Activated gamma-delta T cell treated with anti-CD3 and anti-CD28 coated beads, Interleukin-2, amount 50 U/mL, for 16 hours (primary cell): ENCODE measurements at places on chromosomes 2 and 18.

- DNase-seq: no peak
Observed at GRCh38 chr2:219965287-219966194, 338.1 kb downstream of the SLC4A3 start.

DNA sequence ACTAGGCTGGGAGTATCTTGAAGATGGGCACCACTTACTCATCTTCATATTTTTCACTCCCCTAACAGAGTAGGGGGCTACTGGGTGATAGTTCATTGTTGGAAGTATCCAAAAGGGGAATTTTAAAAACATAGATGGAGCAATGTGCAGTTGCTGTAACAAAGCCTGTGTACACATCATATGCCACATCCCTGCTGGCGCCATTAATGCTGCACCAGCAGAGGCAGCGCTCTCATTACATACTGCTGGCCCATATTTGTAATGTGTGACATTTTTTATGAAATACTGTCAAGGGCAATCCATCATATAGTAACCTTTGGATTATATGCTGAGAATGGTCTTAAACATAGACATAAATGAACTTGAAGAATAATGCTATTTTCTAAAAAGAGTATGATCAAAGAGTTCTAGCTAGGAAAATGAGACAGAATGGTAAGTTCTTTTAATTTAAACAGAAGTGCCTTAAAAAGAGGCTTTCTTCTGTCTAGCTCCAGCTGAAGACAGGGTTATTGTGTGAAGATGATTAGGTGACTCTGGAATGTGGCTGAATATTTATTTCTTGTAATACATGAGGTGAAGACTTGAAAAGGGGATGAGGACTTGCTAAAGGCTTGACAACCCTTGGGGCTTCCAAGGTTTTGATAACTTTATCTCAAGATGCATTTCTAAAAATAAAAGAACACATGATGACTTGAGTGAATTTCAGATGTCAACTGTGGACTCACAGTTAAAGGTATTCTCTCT lies 2.4 kb upstream of the TMEM178A start:
- no peak for DNase-seq

DNA sequence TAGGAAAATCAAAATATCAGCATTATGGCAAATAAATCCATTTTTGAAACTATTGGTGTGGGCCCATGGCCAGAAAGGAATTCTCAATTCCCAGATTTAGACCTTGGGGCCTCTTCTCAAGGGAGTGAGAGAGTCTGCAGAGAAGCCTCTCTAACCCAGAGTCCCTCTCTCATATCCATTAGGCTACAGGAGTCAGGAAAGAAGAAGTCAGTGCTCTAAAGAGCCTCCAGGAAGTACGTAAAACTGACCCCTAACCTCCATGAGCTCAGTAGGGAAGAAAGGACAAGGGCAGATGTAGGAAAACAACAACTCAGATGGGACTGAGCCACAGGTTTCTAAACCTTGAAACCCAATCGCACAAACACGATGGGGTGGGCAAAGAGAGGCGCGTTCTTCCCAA lies 479.9 kb upstream of the TNP1 start:
- DNase-seq: no peak

GRCh38 chr2:54839461-54840255 lies 116.2 kb downstream of the EML6 start:
- DNase-seq: no peak

- DNase-seq: no peak
Observed at GRCh38 chr2:113070606-113070975, 2.8 kb downstream of the IL1F10 start.

- no peak for DNase-seq
Observed at GRCh38 chr2:59905731-59906130, 647.7 kb downstream of the BCL11A start.

- DNase-seq: no peak
Observed at GRCh38 chr2:40346535-40347354, 105.1 kb downstream of the SLC8A1 start.

DNA sequence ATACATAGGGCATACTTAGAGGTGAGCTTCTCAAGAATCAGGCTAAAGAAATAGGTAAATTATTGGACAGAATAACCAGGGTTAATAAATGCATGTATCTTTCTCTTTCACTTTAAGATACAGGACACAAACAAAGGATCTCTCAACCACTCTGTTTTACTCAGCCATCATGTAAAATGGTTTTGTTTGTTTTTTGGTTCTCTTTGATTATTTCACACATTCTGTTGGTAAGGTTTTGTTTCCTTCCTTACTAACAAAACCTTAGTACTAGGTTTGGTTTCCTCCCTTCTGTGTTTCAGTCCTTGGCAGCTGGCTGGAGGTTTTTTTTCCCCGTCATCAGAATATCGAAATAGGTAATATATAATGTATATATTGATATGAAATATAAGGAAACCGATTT lies 1506.8 kb upstream of the TMEFF2 start:
- no peak for DNase-seq

- DNase-seq: no peak
Observed at GRCh38 chr2:9778471-9779316, 64.6 kb upstream of the TAF1B start.

DNA sequence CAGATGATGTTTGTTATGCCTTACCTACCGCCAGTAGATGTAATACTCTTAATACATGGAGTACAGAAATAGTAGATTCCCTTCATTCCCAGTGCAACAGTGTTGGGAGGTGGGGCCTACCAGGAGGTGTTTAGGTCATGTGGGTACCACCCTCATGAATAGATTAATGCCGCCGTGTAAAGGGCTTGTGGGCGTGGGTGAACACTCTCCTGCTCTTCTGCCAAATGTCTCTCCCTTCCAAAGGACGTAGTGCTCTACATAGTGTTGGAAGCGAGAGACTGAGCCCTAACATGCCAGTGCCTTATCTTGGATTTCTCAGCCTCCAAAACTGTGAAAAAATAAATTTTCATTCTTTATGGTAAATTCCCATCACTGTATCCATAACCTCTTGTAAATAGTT lies 30.1 kb downstream of the PLEKHA3 start:
- DNase-seq: no peak

- no peak for DNase-seq
Observed at GRCh38 chr18:79493801-79494211, 98.1 kb downstream of the NFATC1 start.

GRCh38 chr2:186307871-186308270 lies 178.2 kb upstream of the ZC3H15 start:
- no peak for DNase-seq

- DNase-seq: no peak
Observed at GRCh38 chr2:189360861-189361260, 80.4 kb upstream of the WDR75 start.

DNA sequence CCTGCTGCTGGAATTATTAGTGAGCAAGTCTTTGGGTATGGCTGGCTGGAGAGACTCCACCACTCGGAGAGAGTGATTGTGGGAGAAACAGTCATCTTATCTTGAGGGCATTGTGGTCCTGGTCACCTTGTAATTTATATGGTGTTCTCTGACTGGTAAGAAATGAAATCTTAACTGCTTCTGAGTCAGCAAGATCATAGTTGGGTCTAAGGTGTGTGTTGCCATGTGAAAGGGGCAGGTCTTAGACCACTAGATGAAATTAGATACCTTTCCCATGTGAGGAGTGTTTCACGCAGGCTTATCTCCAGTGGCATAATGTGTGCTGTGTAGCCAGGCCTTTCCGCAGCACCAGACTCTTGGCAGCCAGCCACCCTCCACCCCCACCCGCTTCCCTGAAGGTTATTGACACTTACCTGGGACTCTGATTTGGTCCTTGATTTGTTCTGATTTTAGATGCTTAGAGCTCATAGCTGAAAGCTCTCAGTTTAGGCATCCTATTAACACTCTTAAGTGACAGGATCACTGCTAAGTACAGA lies 7.7 kb downstream of the MAPRE3 start:
- DNase-seq: no peak

DNA sequence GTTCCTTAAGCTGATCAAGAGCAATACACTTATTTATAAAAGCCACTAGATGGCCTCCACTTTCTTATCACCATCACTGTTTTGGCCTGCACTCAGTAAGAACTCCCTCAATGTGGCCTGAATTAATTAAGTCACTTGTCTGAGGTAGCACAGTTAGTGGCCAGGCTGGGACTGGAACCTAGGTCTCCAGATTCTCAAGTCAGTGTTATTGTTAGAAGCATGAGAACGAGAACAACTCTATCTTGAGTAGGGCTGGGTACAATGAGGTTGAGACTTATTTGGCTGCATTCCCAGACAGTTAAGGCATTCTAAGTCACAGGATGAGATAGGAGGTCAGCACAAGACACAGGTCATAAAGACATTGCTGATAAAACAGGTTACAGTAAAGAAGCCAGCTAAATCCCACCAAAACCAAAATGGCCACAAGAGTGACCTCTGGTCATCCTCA lies 115.8 kb downstream of the SS18 start:
- DNase-seq: no peak

DNA sequence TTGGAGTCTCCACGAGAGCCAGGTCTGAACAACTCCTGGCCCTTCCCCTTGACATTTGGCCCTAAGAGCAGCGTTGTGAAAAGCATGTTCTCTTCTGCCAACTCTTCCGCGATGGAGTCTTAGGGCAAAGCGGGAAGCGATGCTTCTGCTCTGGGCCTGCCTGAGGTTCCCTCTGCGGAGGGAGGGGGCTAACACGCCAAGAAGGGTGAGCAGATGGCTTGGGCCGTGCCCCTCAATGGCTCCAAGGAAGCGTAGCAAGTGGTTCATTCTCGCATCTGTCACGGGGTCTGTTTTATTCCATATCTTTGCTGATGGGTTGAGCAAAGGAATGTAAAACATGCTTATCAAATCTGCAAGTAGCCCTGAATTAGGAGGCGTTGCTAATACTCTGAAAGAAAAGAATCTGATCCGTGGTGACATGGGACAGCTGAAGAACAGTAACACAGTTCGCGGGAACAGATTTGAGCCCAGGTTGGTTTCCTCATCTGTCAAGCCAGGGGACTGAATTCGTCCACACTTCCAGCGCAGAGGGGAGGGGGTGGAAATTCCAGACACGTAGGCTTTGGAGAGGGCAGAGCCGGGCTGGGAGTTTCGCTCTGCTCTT lies 38.0 kb downstream of the DNMT3A start:
- DNase-seq: no peak

- DNase-seq: no peak
Observed at GRCh38 chr18:75607701-75608100, 180.2 kb upstream of the SMIM21 start.

GRCh38 chr2:31296641-31297287 lies 62.8 kb downstream of the EHD3 start:
- DNase-seq: no peak

- DNase-seq: no peak
Observed at GRCh38 chr18:45056926-45057325, 376.2 kb downstream of the SETBP1 start.

DNA sequence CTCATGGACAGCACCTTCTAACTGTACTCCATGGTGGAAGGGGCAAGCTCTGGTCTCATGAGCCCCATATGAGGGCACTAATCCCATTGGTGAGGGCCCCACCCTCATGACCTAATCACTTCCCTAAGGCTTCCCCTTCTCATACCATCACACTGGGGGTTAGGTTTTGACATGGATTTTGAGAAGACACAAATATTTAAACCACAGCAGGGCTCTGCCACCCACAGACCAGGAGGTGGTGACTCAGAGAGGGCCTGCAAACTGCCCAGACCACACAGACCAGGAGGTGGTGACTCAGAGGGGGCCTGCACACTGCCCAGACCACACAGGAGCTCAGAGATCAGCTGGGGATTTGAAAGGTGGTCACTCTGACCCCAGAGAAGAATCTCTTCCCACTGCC lies 222.0 kb downstream of the KLHL29 start:
- no peak for DNase-seq

- no peak for DNase-seq
Observed at GRCh38 chr2:15658911-15659310, 67.2 kb downstream of the DDX1 start.

- DNase-seq: no peak
Observed at GRCh38 chr18:25465152-25465732, 113.3 kb upstream of the ZNF521 start.

GRCh38 chr2:68689553-68690537 lies 44.8 kb upstream of the ARHGAP25 start:
- DNase-seq: no peak

GRCh38 chr2:231671270-231672050 lies 36.9 kb upstream of the PTMA start:
- no peak for DNase-seq

- no peak for DNase-seq
Observed at GRCh38 chr2:168642873-168643272, 159.6 kb upstream of the NOSTRIN start.

GRCh38 chr2:135320465-135321355 lies 210.3 kb downstream of the ZRANB3 start:
- no peak for DNase-seq

GRCh38 chr2:3365219-3365618 lies 12.4 kb downstream of the EIPR1 start:
- no peak for DNase-seq

DNA sequence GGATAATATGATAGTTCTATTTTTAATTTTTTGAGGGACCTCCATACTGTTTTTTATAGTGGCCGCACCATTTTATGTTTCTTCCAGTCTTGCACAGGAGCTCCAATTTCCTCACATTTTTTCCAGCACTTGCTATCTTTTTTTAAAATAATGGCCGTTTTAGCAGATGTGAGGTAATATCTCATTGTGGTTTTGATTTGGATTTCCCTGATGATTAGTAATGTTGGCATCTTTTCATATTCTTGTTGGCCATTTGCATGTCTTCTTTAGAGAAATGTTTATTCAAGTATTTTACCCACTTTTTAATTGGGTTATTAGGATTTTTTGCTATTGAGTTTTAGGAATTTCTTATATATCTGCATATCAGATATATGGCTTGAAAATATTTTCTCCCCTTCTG lies 29.9 kb upstream of the NAPG start:
- DNase-seq: no peak

DNA sequence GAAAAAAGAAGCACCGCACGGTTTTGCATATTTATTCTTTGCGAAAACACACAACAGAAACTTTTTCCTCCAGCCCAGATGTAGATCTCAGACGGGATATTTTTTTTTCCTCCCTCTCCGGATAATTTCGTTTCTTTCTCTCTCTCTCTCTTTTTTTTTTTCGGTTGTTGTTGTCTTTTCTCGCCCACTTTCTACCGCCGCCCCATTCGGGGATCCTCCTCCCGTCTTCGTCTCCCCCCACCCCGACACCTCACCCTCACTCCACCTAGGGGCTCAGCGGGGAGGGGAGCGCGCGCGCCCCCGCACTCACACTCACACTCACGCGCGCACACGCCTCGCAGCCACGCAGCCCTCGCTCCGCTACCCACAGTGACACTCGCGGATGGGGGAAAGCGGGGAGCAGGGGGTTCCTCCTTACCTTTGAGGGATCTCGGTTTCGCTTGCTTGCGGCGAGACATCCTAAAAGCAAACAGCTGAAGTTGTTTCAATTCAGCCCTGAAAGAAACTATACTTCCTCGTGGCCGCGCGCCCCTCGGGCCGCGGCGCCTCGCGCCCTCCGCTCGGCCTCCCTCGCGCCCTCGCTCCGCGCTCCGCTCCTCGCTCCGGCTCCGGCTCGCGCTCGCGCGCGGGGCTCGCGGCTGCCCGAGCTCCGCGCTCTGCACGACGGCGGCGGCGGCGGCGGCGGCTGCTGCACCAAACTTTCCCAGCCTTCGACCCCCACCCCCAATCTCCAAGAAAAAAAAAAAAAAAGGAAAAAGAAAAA lies 1.3 kb downstream of the ZNF521 start:
- no peak for DNase-seq

GRCh38 chr2:127220102-127220767 lies at the start of gene CYP27C1:
TSS of gene CYP27C1 (minus strand) at chr2:127220299. CDS start at chr2:127220270, 29 bp downstream.
- no peak for DNase-seq
